ENCODE measurements at places on chromosomes 12 and 14.

DNA sequence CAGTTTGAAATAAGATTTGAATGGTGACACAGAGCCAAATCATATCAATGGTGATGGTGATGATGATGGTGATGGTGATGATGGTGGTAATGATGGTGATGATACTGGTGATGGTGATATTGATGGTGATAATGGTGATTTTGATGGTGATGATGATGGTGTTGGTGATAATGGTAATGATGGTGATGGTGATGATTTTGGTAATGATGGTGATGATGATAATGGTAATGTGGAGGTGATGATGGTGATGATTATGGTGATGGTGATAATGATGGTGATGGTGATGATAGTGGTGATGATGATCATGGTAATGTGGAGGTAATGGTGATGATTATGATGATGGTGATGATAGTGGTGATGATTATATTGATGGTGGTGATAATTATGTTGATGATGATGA, 311.9 kb upstream of the SFSWAP start:
- DNase-seq: no peak

DNA sequence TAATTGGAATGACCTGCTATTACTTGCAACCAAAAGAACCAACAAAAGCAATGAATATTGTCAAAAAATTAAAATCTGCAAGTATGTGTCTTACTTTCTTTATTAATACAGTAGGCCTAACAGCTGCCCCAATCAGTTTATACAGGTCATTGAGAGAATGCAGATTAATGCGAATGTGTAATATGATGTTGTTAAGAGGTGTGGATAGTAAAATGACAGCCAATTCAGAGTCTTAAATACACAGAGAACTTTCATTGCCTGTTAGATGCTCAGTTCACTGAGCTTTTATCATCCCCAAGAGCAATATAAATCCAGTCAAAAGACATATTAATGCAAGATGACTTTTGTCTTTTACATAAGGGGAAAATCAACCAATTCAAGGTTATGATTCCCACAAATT, 58.7 kb downstream of the STXBP6 start:
- no peak for DNase-seq

DNA sequence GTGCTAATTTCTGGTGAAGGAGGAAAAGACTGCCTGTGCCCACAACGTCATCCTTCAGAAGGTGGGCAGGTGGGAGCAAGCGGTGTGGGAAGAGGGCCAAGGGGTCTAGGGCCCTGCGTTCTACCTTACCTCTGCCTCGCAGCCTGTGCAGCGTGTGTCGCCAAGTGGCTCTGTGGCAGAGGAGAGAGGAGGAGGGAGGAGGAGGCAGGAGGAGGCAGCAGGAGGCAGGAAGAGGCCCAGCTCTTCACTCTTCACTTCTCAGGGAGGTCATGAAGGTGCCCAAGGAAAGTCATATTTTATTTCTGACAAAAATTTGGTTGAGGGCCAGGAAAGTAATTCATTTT, 177.9 kb downstream of the MYRFL start:
- DNase-seq: no peak

GRCh38 chr12:93060666-93061472, 131.8 kb upstream of the EEA1 start:
- DNase-seq: no peak

- no peak for DNase-seq
These were observed 16.7 kb downstream of the COPZ1 start for GRCh38 chr12:54341378-54342300.

GRCh38 chr12:120821878-120822277, 82.3 kb downstream of the SPPL3 start:
- no peak for DNase-seq

- DNase-seq: no peak
These were observed 85.9 kb downstream of the STXBP6 start for GRCh38 chr14:24964048-24964447.

DNA sequence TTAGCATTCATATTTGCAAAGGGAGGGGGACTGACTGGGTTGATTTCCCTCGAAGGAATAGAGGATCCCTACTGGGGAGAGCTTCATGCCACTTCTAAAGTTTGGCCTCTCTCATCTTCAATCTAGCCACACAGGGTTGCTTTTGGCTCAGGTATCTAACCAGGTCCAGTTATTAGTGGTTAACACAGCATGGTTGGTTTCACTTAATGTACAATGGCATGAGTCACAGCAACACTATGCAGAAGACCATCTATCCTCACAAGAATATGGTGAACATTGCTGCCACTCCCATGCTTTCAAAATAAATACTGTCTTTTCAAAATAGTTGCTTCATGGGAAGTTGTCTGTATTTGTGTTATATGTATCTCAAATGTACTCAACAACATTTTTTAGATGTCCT, 6.6 kb upstream of the RAB3IP start:
- DNase-seq: no peak

DNA sequence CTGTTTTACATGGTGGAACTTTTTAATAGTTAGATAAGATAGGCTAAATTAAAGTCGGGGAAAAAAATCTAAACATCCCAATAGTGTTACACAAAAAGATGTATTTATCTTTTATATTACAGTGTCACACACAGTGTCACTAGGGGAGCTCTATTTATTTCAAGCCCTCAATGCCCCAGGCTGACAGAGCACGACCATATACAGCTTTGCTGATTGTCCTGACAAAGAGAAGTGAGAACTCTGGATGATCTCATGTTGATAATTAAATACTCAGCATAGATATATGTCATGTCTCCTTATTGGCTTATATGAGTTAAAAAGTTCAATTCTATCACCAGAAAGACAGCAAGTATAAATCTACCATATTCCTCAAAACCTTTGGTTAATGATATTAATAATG, 594.3 kb downstream of the LRFN5 start:
- no peak for DNase-seq

GRCh38 chr12:122203301-122204166, at the start of gene B3GNT4:
Gene B3GNT4 (plus strand): TSS chr12:122203709. CDS start chr12:122204619, 910 bp downstream.
- peak; percentile 74 for DNase-seq

DNA sequence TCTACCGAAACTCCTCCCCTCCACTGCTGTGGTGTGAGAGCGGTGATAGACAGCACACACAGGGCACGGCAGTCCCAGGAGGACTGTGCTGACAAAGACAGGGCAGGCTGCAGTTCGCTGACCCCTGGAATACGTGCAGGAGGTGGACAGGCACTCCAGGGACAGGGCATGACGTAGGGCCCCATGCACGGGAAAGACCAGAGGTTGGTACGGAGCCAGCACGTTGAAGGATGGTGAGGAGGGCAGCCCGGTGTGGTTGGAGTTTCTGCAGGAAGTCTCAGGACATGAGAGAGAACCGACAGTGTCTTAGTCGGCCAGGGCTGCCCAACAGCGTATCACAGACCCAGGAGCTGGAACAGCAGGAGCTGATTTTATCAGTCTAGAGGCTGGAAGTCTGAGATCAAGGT, 254.2 kb upstream of the FKBP4 start:
- DNase-seq: no peak

- no peak for DNase-seq
These were observed 6.9 kb downstream of the FBXO34 start for GRCh38 chr14:55277972-55278740.

GRCh38 chr12:53196486-53196885, 10.6 kb downstream of the ITGB7 start:
- no peak for DNase-seq

DNA sequence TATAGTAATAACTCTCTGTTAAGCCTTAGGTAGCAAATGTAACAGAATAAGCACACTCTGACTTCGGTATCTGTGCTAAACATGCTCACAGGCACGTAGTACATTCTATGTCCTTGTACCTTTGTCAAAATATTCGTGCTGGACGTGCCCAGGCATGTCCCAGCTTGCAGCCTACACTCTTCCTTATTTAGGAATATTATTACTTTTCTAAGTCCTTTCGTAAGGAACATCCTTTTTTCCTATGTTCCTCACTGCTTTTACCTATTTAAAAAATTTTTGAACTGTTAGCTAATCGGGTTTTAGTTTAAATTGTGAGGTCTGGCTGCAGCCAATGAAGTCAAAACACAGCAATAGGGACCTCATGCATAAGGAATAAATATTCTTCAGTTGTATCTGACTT, 24.1 kb upstream of the UBC start:
- no peak for DNase-seq

DNA sequence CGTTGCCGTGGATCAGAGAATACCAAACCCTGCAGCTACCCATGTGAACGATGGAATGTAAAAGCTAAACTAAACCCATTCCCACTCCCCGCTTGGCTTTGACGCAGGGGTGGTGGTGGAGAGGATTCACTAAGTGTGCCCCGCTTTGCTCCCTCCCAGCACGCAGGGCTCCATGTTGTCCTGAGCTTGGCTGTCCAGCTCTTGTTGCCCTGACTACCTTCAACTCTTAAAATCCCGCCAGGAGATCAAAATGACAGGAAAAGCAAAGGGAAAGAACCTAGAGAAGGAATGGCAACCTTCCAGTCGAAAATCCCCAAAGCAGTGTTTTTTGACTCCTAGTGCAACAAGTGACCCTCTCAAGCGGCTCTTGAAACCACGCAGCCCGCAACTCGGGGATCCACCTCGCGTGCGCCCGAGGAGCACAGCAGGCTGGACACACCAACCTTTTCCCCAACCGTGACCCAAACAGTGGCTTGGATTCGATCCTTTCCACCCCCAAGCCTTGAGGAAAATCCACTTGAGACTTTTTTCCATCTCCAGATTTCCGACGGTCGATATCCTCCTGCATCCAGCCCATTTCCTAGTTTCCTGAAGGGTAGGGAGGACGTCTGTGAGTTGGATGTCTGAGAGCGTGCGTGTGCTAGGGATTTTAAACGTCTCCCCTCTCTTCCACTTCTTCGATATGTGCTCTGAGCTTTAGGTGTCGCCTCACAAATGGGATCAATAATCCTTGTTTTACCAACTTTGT, 1.4 kb downstream of the SYT10 start:
- no peak for DNase-seq

GRCh38 chr12:41228066-41228820, 40.1 kb downstream of the PDZRN4 start:
- no peak for DNase-seq

- DNase-seq: no peak
These were observed 452 bp downstream of the INHBE start for GRCh38 chr12:57455374-57456144.

DNA sequence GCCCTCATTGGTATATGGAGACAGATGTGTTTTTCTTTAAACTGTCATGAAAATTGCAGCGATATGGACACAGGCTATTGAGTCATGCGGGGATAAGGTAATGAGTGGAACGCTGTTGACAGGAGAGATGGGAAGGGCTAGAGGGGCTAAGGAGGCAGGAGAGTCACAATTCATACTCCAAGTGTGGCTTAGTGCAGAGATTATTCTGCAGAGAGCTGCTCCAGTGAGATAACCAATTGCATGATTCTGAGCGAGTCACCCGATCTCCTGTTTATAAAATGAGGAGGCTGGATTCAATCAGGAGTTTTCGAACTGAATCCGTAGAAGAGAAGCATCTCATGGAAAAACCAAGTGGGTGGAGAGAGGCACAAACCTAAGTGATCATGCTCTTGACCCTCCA, 106.4 kb upstream of the PLEKHG7 start:
- DNase-seq: no peak

DNA sequence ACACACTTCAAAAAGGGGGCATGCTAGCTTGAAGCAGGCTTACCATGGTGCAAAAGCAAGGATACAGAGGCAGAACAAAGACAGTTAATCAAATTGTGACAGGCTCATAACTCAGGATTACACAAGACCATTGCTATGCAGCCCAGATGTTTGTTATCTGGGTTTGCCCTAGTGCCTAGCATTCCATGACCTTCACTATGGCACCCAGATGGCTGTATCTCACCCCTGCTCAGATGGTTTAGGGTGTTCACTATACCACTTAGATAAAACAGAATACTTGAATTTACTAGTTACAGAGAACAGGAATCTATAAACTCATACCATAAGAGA, 56.2 kb downstream of the SDR9C7 start:
- no peak for DNase-seq

GRCh38 chr12:103791350-103791920, 49.6 kb downstream of the NT5DC3 start:
- DNase-seq: no peak

All from natural killer cell treated with Interleukin-12 subunit alpha and Interleukin-12 subunit beta and Interleukin-15 and Interleukin-18, amount 100 ng/mL, for 72 hours (primary cell).